ENCODE measurements at places on chromosomes 4 and X. TPM values are rescaled to one million over a fixed set of nuclear protein-coding genes. Genes with fewer than 3 reads are reported as not detected.

GRCh38 chr4:153468587-153468986 is 2.4 kb downstream of the TMEM131L start:
- DNase-seq, result no peak

GRCh38 chr4:37847311-37847884 is 20.9 kb downstream of the PGM2 start:
- no peak for DNase-seq

GRCh38 chr4:56637791-56638190 is 43.3 kb downstream of the HOPX start:
- no peak for DNase-seq

DNA sequence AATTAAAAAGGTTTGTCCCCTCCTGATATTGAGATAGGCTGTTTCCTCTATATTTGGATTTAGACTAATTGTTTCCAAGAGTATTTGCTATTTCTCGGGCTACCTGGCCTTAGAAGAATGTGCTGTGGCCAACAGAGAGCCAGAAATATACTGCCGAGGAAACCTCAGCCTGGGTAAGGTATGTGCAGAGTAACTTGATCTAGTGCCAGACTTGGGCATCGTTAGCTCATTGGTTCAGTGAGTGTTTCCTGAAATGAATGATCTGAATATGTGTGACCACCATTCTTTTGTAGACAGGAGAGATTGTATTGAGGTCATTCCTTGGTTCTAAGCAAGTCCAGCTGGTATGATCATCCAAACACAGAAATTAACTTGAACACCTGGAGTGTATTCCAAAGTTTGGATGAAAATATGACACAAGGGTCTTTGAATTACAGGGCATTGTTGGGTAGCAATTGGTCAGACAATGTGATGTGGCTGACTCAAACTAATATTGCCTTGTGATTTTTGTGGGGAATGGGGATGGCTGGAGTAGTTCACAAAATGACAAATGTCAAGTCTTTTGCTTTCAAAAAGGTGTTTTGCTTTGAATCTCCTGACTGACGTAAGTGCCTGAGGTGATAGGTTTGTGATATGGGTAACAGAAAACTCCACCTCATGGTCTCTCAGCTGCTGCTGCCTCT is 100.2 kb upstream of the CXCL13 start:
- no peak for DNase-seq

DNA sequence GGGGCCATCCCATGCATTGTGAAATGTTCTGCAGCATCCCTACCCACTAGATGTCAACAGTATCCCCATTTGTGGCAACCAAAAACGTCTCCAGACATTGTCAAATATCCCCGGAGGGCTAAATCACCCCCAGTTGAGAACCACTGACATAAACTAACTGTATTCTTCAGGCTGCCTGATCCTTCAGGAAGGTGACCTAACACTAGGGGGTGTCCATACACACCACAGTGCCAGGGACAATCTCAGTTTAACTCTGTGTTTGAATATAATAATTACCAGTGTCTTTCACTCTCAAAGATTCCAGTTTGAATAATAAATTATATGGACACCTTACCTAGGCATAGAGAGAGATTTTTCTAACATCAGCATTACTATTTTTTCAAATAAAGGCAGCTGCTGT is 6.4 kb downstream of the ACE2 start:
- no peak for DNase-seq

DNA sequence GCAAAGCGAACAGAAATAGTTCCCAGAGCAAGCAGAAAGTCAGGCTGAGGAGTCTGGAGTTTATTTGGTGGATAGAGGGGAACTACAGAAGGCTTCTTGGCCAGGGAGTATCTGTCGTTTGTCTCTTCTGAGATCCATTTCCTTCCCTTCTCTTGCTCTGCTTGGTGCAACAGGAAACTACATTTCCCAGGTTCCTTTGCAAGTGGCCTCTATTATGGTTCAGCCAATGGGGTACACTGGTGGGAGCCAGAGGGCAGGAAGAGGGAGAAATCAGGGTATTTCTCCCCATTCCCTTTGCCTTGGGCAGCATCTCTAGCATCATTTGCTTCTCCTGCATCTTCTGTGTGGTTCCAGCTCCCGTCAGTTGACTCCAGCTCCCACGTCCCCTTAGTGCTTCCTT is 142.1 kb downstream of the BCOR start:
- no peak for DNase-seq

GRCh38 chr4:19005211-19005610 is 983.7 kb upstream of the LCORL start:
- no peak for DNase-seq

DNA sequence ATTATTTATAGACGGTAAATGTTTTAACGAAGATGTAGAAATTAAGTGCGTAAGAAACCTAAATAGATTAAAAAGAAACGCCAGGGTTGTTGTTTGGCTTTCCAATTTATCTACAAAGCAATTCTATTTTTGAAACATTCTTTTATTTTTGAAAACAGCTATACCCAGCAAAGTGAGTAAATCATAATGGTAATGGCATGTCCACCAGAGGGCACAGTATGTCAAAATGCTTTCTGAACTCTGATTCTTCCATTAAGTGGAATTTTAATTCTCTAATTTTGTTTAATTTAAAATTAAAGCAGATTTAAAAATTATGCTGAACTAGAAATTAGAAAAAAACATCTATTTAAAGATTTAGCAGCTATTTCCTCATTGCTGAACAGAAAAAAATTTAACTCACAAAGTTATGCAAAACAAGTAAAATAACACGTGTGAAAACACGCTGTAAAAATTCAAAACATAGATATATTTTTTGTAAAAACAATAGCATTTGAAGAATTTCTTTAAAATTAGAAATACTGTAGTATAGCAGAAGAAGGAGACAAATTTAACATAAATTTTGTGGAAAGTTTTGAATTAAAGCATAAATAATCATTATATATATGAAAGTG is 26.5 kb downstream of the RASSF6 start:
- DNase-seq, result no peak

DNA sequence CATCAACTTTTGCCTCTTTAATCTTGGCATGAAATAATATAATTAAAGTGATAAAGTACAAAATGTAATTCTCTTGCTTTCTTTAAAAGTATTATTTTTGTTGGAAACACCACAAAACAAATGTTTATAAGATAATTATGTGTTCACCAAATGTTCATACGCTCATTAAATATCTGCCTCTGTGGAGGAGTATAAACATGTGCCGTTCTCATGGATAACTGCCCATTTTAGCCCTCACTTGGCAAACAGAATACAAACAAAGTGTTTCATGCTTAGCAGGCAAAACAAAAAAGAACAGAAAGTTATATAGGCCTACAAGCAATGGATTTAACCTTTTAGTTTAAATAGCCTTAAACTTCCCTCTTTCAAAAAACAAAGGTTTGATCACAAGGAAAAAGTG is 800.5 kb upstream of the DIAPH2 start:
- DNase-seq, result no peak

- DNase-seq, result no peak
Measured at GRCh38 chr4:41413670-41414411, 124.1 kb upstream of the LIMCH1 start.

- no peak for DNase-seq
Measured at GRCh38 chrX:100964362-100964761, 5.1 kb upstream of the ARL13A start.

GRCh38 chrX:38318606-38319005 is 8.7 kb downstream of the RPGR start:
- DNase-seq, result no peak

DNA sequence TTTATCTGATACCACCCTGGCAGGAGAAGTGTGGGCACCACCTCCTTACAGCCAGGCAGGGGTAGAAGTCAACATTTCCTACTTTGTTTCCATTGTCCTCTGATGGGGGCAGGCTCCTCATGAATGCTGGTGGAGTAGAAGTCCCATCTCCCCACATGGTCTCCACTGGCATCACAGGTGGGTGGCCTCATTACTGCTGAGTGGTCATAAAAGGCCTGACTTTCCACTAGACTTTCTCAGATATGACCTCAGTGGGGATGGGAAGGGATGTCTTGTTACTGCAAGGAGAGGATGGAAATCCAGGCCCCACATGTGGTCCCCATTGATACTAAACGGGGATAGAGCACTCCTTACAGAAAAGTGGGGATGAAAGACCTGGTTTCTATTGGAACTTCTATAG is 18.6 kb upstream of the BMP2K start:
- DNase-seq, result no peak

DNA sequence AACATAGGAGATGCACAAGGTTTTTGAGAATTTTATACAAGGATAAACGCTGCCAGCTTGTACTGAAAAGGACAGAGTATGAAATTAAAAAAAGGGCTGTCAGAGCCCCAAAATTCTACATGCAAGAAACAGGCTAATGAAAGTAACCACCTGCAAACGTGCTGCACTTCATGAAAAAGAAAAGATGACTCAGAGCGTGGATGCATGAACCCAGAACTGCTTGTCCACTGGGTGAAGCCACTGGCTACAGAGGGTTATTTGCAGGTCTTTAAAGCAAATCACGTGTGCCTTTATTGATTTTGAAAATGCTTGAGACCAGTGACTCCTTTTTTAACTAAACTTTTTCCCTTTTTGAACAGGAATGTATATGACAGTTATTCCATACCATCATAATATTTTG is 25.3 kb upstream of the FRMD7 start:
- DNase-seq, result no peak

DNA sequence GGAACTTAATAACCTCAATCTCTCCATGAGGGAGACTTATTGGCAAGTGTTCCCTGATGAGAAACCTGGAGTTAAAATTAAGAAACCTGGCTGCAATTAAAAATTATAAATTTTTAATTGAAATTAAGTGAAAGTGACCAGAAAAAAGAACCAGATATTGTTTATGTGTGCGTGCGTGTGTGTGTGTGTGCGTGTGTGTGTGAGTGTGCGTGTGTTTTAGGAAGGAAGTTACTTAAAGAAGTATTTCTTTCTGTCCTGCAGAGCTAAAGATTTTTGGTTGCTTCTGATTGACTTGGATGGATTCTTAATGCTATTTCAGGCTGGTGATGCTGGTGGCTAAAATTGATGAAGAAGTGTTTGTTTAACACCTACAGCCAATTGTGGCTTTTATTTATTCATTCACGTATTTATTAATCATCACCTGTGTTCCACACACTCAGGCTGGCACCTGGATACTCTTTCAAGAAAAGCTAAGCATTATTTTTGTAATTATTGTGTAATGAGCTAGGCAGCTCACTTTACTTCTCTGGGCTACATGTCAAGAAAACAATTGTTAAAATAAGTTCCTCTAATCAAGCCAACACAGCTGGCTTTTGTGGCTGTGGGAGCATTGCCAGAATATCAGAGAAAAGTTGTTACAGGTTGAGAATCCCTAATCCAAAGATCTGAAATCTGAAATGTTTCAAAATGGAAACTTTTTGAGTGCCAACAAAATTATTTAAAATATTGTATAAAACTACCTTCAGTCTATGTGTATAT is 68.5 kb downstream of the CEP44 start:
- DNase-seq, result no peak

- DNase-seq, result no peak
Measured at GRCh38 chr4:83569429-83569828, 33.5 kb downstream of the GPAT3 start.

GRCh38 chrX:69238114-69238886 is 73.0 kb upstream of the PJA1 start:
- DNase-seq, result no peak

- no peak for DNase-seq
Measured at GRCh38 chr4:114281164-114281960, 301.9 kb upstream of the ARSJ start.

DNA sequence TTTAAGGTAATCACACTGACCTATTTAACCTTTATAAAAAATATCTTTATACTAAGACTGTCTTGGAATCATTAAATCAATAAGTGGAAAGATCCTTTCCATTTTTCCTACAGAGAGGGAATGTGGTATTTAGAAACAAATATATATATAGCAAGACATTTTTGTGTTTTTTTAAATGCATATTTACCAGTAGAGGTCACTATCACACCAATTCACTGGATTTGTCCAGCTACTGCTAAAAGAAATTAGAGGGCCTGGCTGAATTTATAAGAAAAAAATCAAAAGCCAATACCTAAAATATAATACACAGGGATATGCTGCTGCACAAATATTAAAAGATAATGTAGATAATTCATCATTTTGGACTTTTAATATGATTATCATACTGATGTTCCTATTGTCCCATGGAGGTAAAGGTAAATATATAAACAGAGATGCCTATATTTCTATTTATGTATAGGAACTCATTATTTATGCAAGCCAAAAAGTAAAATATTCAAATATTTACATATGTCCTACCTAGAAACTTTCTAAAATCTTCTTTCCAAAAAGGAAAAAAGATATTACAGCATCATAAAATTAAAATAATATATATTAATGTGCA is 69.5 kb downstream of the PDE5A start:
- DNase-seq, result no peak

GRCh38 chrX:35251226-35251625 is 308.6 kb downstream of the FAM47B start:
- DNase-seq, result no peak

DNA sequence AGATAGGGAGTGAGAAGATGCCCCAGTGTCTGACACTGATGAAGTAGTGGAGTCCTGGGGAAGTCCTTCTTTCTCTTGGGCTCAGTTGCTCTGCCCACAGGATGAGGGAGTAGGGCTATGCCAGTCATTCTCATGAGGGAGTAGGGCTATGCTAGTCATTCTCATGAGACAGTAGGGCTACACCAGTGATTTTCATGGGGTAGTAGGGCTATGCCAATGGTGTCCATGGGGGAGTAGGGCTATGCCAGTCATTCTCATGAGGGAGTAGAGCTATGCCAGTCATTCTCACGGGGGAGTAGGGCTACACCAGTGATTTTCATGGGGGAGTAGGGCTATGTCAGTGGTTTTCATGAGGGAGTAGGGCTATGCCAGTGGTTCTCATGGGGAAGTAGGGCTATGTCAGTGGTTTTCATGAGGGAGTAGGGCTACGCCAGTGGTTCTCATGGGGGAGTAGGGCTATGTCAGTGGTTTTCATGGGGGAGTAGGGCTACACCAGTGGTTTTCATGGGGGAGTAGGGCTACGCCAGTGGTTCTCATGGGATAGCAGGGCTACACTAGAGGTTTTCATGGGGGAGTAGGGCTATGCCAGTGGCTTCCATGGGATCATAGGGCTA is 43.3 kb upstream of the SOD3 start:
- DNase-seq, result no peak

GRCh38 chr4:38832206-38832605 is 24.4 kb downstream of the TLR6 start:
- DNase-seq, result no peak

- DNase-seq, result no peak
Measured at GRCh38 chr4:122234686-122235085, 82.6 kb downstream of the BLTP1 start.

Gene FMR1NB
- not detected for polyA plus RNA-seq

Gene ESX1
- polyA plus RNA-seq, result not detected

Gene L1CAM
- polyA plus RNA-seq, result not detected

Gene GPRASP2
- 4.4 TPM for polyA plus RNA-seq

Gene CXCL10
- not detected for polyA plus RNA-seq

Gene RPS6KA3
- 28.6 TPM for polyA plus RNA-seq

Gene AMBN
- polyA plus RNA-seq, result not detected

Gene SFRP2
- not detected for polyA plus RNA-seq

Gene DMRTC1B
- polyA plus RNA-seq, result 3.1 TPM

Gene PPARGC1A
- polyA plus RNA-seq, result not detected

Gene GAGE12F
- polyA plus RNA-seq, result not detected

Gene SPANXC
- not detected for polyA plus RNA-seq

Gene SMIM31
- polyA plus RNA-seq, result not detected
